Activated CD4-positive, alpha-beta T cell treated with anti-CD3 and anti-CD28 coated beads, Interleukin-2, amount 50 U/mL, for 16 hours (primary cell): ENCODE measurements at places on chromosomes 1 and 21.

DNA sequence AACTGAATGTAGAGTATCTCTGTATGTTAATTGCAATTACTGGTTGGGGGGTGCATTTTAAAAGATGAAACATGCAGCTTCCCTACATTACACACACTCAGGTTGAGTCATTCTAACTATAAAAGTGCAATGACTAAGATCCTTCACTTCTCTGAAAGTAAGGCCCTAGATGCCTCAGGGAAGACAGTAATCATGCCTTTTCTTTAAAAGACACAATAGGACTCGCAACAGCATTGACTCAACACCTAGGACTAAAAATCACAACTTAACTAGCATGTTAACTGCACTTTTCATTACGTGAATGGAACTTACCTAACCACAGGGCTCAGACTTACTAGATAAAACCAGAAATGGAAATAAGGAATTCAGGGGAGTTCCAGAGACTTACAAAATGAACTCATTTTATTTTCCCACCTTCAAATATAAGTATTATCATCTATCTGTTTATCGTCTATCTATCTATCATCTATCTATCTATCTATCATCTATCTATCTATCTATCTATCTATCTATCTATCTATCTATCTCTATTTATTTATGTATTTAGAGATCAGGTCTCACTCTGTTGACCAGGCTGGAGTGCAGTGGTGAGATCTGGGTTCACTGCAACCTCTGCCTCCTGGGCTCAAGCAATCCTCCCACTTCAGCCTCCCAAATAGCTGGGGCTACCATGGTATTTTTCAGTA, 47.8 kb downstream of the CHML start:
- DNase-seq, result peak; percentile 63

DNA sequence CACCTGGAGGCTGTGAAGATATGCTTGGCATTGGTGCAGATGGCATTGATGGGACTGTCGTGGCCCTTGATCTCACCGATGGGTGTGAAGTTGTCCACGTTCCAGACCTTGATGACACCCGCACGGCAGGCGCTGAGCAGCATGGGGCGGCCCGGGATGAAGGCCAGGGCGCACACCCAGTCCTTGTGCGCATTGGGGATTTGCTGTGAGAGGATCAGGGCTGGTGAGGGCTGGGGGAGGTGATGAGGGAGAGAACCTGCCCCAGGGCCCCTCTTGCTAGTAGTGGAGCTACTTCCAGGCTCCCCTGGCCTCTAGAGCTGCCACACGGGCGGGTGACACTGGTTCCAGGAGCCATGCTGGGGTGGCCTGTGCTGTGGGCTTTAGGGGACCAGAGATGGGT, 48.8 kb downstream of the KIF21B start:
- DNase-seq, result no peak

- no peak for DNase-seq
These were observed 62.5 kb downstream of the KIAA0040 start for GRCh38 chr1:175129997-175130648.

DNA sequence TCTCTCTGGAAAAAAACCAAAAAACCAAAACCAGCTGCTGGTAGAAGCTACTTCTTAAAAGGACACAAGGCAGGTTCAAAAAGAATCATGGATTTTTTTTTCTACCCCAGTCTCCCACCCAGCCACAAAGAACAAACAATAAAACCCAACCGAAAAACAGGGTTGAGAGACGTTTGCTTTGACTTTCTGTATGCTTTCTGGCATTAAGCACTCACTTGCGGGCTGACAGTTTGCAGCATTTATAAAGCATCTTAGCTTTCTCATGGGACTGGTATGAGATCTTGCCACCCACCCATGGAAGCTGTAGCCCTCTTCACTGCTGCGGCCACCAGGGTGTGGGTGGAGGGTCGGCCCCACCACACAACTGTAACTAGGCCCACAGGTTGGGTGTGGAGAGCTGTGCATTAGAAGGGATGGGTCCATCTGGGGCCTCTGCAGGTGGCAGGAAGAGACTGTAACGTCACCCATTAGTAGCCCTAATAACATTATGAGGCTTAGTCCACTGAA, 165.7 kb downstream of the RHOU start:
- no peak for DNase-seq

DNA sequence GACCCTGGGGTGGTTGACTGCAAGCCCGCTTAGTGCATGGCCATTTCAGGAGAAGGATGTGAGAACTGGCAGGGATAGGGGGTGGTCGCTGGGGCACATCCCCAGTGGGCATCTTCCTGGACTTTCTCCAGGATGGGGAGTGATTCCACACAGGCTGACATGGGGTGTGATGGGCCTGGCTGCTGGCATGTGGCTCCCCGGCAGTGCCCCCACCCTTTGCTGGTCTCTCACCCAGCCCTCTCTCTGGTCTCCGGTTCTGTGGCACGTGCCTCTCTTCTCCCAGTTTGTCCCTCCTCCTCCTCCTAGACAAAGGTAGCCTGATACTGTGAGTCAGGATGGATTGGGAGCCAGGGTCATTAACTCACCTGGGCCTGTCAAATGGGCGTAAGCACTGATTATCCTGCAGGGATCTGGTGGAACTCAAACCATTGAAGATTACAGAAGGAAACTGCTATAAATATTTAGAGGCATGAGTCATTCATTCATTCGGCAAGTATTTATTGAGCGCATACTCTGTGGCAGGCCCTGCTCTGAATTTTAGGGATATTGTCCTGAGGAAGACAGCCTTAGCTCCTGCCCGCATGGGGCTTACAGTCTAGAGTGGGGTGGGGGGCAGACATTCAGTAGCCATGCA, 23.6 kb upstream of the EPS8L3 start:
- no peak for DNase-seq

DNA sequence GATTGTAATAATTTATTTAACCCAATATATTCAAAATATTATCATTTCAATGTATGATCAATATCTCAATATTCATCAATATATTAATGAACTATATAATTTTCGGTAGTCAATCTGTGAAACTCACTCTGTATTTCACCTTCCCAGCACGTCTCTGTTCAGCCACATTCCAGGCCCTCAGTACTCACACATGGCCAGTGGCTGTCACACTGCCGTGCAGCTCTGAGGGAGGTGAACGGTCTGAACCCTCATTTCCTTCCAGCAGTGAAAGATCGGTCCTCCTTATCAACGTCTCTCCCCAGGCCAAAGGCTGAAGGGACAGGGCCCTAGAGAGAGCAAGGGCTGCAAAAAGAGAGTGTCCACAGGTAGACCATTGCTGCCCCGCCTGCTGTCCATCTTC, 39.5 kb upstream of the ZNF124 start:
- DNase-seq, result no peak

DNA sequence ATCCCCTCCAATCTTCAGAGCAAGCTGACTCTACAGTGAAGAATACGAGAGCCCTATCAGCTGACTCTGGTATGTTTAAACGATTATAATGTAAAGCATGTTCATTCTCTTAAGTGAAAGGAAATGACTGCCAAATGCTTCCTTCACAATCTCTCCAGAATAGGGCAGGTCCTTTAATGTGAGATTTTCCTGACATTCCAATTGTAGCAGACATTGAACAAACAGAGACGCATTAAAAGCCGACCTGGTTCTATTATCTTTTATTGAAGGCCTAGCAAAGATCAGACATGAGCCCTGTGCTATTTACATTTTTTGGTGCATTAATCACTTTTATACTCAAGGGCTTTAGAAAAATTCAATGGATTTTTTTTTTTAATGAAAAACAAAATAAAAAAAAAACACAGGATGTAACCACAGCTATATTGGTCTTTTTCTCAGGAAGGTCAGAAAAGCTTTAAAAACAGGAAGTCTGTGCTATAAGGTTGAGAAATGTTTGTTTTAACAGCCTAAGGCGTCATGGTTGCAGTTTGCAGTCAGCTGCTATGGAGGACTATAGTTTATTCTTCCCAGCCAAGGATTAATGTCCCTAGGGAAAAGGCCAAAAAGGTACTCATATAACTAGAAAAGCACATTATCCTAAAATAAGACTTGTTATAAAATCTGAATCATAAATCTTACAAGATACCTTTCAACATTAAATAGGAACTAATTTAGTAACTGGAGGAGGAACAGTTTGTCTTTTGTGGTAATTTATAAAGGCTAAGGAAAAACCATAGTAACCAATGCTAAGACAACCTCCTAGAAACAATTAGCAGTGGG, 104.8 kb downstream of the RERE start:
- DNase-seq, result peak; percentile 12

DNA sequence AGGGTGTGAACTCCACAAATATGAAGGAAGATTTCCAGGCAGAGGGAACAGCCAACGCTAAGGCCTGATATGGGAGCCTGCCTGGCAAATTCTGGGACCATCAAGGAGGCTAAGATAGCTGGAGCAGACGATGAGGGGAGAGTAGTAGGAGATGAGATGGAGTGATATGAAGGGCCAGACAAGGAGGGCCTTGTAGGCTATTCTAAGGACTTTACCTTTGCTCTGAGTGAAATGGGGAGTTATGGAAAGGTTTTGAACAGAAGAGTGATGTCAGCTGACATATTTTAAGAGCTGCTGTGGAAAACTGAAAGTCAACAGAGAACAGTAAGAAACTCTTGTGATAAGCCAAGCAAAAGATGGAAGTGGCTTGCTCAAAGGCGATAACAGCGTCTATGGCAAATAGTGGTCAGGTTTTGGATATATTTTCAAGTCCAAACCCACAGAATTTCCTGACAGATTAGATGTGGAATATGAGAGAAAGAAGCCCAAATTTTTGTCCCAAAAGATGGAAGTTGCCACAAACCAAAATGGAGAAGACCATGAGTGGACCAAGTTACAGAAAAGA, 2.1 kb upstream of the TP53BP2 start:
- DNase-seq, result no peak

GRCh38 chr21:31364253-31364945, 20.3 kb upstream of the TIAM1 start:
- DNase-seq, result no peak

- no peak for DNase-seq
These were observed 90.7 kb upstream of the VAMP3 start for GRCh38 chr1:7680207-7680954.

DNA sequence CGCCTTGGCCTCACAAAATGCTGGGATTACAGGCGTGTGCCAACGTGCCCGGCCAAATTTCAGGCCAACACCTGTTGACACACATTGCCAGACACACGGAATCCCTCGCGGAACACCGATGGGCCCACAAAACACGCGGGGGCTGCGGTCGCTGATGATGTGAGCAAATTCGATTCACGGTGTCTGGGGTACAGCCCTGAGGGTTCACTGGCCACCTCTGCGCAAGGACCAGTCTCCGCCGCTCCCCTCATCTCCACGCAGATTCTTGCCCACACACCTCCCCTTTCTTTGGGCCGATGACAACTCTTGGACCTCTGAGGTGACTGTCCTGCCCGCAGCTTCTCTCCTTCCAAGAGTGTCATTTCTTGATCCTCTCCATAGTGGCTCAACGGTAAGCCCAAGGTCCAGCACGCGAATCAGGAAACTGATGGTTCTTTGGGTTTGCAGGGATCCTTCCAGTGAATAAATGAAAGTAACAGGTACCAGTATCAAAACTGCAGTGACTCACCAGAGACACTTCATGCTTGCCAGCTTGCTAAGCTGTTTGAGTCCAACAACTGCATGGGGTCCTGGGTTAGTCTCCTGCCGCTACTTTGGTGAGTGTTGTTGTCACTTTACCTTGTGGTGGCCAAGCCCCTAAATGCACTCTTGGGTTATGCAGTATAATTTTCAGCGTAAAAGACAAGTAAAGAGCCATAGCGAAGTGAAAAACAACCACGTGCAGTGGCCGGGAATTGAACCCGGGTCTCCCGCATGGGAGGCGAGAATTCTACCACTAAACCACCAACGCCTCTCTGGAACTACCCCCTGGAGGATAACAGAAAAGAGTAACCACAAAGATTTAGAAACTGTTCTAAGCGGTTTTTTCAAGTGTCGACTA, 11.0 kb upstream of the RNU1-3 start:
- DNase-seq, result peak; percentile 81

GRCh38 chr1:58848818-58849411, 65.1 kb upstream of the JUN start:
- no peak for DNase-seq

DNA sequence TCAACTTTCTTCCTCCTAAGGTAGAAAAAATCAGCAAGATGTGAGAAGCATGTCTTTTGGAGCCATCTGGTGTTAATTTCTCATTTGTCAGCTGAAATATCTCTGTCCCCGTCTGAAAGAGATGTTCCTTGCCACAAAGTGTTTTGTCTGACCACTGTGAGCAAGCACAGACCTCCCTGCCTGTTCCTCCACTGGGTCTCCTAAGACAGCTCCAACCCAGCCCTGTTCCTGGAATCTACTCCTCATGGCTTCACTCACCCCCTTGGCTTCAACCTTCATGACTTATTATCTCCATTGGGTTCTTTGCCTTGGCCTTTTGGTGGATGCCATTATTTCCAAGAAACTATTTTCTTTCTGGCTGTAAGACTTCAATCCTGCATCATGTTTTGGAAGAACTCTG, 65.7 kb upstream of the CACHD1 start:
- DNase-seq, result no peak

- DNase-seq, result peak; percentile 11
These were observed 99.4 kb downstream of the CAMTA1 start for GRCh38 chr1:6884652-6885153.
